ENCODE measurements at places on chromosomes 3 and 15. TPM values are rescaled to one million over a fixed set of nuclear protein-coding genes. Genes with fewer than 3 reads are reported as not detected.
A peak's percentile ranks its signal among the peaks of the same experiment; 100 is the strongest.

The CELF6 gene
- total RNA-seq: 9.8 TPM

GRCh38 chr15:99486371-99487336 lies 79.1 kb upstream of the MEF2A start:
- H3K27me3 ChIP-seq: no peaks in the 10 kb centered on the region
- peak overlapping the region; percentile 55 for H3K27ac ChIP-seq
- H3K4me3 ChIP-seq: peak overlapping the region; percentile 26
- peaks cover 16% of the 10 kb centered on the region for H3K4me1 ChIP-seq
- DNase-seq: peak; percentile 84

DNA sequence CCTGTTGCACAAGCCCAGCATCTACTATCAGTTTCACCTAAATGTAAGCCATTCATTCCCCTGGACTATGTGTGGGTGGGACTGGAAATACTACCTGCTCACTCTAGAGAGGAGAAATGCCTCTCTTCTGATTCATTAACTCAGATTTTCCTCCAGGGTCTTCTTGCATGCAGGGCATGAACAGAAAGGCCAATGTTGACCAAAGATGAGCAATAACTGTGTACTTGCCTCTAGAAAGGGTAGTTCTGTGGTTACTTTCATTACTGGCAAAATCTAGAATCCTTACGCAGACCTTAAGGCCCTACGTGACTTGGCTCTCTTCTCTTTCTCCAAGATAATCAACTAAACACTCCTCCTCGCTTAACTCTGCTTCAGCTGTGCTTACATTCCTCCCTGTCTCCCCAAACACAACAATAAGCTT lies 81.4 kb upstream of the PSMD6 start:
- H3K27ac ChIP-seq: peak overlapping the region; percentile 41
- no peak overlapping the region for H3K4me3 ChIP-seq

DNA sequence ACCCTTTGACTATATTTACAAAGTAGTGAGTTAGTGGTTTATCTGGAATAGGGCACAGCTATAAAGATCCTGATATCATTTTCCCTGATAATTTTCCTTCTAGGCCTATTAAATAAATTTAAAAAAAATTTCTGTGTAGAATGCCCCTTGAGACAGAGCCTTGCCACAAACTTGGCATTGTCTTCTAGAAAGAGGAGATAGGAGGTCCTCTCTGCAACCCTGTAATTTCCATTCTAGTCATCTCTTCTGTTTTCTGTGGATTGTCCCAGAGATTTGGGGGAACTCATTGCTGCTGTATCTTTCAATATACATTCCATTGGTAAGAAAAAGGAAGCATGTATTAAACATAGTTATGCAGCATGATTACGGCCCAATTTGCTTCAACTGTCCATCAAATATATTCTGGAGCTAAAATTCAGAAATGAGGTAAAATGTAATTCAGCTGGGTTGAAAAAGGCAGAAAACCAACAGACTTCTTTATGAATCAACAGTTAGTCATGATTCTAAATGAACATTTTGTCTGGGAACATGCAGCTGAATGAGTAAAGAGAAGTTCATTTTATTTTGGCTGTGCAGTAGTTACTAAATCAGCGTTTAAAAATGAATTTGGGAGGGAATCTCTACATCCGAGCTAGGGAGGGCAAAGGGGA lies 401.1 kb downstream of the NAALADL2 start:
- no peaks in the 10 kb centered on the region for H3K36me3 ChIP-seq
- no peak for DNase-seq
- H3K4me1 ChIP-seq: no peaks in the 10 kb centered on the region
- no peak overlapping the region for H3K4me3 ChIP-seq
- no peaks in the 10 kb centered on the region for H3K27me3 ChIP-seq

DNA sequence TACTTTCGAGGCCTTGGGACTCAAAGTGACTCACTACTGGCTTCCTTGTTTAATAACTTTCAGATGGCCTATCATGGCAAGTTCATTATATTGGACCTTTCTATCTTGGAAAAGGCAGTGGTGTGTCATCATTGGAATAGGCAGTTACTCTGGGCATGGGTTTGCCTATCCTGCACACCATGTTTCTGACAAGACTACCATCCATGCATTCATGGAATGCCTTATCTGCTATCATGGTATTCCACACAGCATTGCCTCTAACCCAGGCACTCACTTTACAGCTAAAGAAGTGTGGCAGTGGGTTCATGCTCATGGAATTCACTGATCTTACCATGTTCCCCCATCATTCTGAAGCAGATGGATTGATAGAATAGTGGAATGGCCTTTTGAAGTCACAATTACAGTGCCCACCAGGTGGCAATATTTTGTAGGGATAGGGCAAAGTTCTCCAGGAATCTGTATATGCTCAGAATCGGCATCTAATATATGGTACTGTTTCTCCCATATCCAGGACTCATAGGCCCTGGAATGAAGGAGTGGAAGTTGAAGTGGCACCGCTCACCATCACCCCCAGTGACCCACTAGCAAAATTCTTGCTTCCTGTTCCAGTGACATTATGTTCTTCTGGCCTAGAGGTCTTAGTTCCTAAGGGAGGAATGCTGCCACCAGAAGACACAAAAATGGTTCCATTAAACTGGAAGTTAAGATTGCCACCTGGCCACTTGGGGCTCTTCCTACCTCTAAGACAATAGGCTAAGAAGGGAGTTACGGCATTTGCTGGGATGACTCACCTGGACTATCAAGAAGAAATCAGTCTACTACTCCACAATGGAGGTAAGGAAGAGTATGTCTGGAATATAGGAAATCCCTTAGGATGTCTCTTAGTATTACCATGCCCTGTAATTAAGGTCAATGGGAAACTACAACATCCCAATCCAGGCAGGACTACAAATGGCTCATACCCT lies 1161.4 kb downstream of the SI start:
- DNase-seq: no peak
- H3K27me3 ChIP-seq: no peaks in the 10 kb centered on the region
- no peaks in the 10 kb centered on the region for H3K36me3 ChIP-seq
- H3K27ac ChIP-seq: no peak overlapping the region
- no peaks in the 10 kb centered on the region for H3K4me1 ChIP-seq
